ENCODE measurements at places on chromosomes 2 and 18. TPM values are rescaled to one million over a fixed set of nuclear protein-coding genes. Genes with fewer than 3 reads are reported as not detected.

Gene TUBB8B
- total RNA-seq, result not detected

Gene RIT2
- not detected for total RNA-seq

Gene TDRD15
- not detected for total RNA-seq

Gene CERKL
- not detected for total RNA-seq

Gene VWA3B
- not detected for total RNA-seq

Gene ALPI
- not detected for total RNA-seq

Gene CABYR
- total RNA-seq, result 6.4 TPM

Gene SCN9A
- 0.30 TPM for total RNA-seq

Gene LBX2
- 4.3 TPM for total RNA-seq

Gene GEN1
- total RNA-seq, result 12.7 TPM

Gene CLHC1
- total RNA-seq, result 1.1 TPM

Gene EIF2B4
- 37.8 TPM for total RNA-seq

Gene POTEJ
- not detected for total RNA-seq

Gene KCNF1
- total RNA-seq, result 0.20 TPM

Gene EVX2
- total RNA-seq, result not detected

Gene DHRS9
- not detected for total RNA-seq

Measured in mammary microvascular endothelial cell (primary cell).